ENCODE measurements at places on chromosomes 1 and 21. TPM values are rescaled to one million over a fixed set of nuclear protein-coding genes. Genes with fewer than 3 reads are reported as not detected.

DNA sequence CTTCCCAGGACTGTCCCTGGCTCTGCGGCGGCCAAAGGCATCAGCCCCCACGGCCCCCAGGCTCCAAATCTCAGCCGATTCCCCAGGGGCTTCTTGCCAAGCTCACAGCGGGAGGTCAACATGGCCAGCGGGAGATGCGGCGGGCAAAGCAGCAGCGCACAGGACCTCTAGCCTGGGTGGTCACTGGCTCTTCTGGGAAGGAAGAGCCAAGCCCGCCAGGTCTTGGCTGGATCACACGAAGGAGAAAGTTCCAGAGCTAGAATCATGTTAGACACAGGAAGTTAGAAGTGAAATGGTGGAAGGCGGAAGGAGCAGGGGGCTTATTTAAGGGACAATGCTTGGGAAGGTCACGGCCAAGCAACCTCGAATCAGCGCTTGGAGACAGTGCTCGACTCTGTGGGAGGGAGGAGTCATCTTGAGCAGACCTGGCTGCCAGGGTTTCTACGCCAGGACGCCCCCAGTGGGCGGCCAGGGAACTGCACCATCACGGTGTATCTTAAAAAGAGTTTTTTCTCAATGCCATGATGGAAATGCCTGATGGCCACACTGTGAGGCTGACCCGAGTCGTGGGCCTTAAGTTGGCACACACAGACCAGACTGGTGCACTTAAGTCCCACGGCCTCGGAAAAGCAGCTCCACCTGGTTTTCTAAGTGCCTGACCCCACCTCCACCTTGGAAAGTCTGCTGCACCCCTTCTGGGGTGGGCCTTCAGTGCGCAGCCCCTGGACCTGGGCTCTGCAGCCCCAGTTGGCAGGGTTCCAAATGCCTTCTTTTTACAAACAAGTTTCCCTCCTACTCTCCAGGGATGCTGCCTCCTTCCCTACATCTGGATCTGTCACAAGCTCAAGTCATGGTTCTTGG lies 29.3 kb downstream of the SLC66A1 start:
- DNase-seq: peak; percentile 70

DNA sequence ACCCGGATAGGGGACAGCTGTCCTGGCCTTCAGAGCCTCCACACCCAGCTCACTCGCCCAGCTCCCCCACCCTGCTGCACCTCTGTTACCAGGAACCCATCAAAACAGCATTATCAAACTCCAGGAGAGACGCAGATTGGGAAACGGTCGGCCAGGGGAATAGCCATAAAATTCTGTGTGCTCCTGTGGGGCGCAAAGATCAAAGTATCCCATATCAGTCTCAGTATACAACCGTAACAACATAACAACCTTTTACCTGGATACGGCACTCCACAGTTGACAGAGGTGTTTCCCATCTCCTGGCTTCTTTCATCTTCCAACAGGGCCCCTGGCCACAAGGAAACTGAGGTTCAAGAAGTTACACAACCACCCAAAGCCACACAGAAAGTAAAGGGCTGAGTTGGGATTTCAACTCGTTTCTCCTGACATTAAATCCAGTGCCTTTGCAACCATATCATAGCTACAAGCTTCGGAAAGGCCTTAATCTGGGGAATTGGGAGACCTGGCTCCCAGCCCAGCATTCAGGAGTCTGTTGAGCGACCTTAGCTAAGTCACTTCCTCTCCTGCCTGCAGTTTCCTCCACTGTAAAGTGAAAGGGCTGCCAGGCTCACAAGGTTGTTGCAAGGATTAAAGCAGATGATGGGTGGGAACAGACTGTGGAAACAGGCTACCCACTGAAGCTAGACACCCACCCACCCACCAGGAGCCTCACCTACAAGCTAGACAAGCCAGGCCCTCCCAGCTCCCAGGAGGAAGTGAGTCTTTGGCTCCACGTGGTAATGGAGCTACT lies 8.1 kb upstream of the EPHB2 start:
- no peak for DNase-seq

DNA sequence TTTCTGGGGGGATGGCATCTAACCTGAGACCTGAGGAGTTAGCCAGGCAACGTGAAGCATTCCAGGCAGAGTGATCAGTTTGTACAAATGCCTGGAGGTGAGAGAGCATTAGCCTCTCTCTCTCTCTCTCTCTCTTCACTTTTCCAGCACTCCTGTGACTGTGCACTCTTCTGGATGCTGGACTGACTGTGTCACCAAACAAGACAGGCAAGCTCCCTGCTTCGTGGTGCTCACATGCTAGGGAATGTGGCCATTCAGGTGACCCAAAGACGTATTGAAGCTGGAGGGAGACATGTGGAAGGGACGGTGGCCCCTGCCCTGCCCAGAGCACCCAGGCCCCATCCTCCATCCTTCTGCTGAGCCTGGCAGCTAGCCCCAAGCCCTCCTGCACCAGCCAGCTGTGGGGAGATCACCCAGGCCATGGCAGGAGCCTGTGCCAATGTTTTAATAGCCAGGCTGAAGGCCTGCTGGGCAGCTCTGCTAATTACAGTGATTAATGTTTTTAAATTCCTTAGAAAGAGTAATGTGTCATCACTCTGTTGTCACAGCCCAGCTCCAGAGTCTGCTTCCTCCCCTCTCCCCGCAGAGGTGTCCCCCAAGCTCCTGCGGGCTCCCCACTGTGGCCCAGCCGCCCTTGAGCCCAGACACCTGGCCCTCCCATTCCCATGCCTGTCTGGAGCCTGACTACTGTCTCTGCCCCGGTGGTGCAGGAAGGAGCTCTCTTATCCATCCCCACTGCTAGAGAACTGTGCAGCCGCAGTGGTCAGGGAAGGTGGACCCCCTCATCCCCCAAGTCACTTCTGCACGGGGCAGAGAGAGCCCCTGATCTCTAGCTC lies 48.9 kb downstream of the UBIAD1 start:
- DNase-seq: no peak

DNA sequence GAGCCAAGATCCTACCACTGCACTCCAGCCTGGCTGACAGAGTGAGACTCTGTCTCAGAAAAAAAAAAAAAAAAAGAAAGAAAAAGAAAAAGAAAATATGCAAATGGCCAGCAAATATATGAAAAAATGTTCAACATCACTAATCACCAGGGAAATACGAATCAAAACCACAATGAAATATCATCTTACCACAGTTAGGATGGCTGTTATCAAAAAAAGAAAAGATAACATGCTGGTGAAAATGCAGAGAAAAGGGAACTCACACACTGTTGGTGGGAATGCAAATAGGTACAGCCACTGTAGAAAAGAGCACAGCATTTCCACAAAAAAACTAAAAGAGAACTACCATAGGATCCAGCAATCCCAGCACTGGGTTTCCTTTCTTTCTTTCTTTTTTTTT lies 477.5 kb downstream of the SMYD3 start:
- no peak for DNase-seq

- DNase-seq: no peak
Observed at GRCh38 chr1:48610628-48611542, 138.9 kb upstream of the SPATA6 start.

GRCh38 chr1:202576816-202577215 lies 133.4 kb downstream of the SYT2 start:
- peak; percentile 87 for DNase-seq

DNA sequence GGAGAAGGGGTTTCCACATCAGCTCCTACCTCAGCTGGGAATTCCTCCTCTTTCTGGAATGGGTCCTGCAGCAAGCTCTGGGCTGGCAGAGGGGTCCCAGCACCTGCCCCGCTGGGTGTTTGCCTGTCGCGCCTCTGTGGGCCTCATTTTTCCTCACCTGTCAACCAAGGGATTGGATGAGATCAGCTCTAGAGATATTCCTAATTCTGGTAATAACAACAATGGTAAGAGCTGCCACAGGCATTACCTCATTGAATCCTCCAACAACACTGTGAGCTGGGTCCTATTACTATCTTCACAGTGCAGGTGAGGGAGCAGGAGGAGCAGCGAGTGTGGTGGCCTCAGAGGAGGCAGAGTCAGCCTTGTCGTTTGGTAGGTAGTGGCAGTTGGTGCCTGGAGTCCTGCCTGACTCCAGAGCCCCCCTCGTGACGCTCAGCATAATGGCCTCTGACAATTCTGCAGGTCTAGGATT lies 23.3 kb upstream of the PAX7 start:
- DNase-seq: no peak

GRCh38 chr1:29237852-29238619 lies 1.7 kb downstream of the PTPRU start:
- DNase-seq: peak; percentile 45

- no peak for DNase-seq
Observed at GRCh38 chr1:232528472-232529089, 101.4 kb downstream of the SIPA1L2 start.

DNA sequence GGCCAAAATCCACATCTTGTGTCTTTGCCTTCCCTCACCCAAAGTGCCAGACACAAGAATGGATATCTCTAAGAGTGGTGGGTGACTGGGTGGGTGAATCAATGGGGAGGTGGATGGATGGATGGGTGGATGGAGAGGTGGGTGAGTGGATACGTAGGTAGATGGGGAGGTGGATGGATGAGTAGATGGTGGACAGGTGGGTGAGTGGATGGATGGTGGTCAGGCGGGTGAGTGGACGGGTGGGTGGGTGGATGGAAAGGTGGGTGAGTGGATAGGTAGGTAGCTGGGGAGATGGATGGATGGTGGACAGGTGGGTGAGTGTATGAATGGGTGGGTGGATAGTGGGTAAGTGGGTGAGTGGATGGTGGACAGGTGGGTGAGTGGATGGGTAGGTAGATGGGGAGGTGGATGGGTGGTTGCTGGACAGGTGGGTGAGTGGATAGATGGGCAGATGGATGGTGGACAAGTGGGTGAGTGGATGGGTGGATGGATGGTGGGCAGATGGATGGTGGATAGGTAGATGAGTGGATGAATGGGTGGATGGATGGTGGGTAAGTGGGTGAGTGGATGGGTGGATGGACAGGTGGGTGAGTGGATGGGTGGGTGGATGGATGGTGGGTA lies 34.2 kb downstream of the SLC19A1 start:
- DNase-seq: no peak

DNA sequence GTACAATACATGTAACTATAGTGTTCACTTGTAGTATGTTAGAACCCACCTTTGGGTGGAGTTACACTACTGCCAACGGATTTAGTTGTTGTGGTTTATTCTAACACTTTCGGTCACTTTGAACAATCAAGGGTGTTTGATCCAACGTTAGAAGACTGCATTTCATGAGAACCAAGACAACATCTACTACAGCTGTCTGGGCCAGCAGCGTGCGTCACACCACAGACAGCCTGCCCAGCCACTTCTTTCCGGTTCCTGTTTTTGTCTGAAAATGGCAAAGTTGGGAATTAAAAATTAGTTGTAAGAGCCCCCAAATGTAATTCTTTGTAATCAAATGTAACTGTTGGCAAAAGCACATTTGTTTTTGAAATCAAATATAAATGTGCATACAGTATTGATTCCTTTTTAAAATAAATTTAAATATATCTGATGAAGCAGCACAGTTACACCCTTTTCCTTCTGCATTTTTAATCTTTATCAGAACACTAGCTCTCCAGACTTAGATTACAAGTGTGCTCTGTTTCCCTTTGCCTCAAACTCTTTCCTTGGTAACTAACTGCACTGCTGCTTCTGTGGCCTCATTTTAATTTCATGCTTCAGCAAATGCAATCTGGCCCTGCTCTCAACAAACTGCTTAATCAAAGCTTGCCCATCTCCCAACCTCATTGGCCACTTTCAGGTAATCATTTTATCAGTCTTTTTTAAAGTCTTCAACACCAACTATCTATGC lies 86.6 kb upstream of the DPH5 start:
- peak; percentile 22 for DNase-seq

DNA sequence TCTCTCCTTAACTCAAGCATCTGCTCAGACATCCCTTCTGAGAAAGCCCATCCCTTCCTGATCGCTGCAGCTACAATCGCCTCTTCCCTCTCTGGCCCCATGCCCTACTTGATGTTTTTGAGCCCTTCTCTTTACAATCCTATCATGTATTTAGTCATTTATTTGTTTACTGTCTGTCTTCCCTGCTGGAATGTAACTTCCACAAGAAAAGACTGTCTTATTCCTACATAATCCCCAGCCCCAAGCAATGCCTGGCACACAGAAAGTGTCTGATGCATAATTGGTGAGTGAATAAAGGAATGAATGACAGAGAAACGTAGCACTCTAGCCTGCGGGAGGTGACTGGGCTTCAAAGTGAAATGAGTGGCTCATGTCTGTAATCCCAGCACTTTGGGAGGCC lies 25.4 kb downstream of the ECE1 start:
- peak; percentile 50 for DNase-seq

DNA sequence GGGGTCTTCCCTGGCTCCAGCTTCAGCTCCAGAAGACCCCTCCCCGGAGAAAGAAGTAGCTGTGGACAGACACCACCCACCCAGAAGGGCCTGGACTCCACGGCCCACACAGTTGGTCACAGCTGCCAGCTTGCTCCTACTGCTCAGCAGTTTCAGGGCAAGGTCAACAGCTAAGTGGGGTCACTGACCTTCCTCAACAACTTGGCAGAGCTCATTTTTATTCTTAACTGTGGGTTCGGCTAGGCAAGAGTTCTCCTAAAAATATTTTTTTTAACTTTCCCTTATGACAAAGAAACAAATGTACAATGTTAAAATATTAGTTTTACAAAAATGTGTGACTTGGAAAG lies 41.9 kb downstream of the CTNNBIP1 start:
- no peak for DNase-seq

GRCh38 chr1:54012008-54012325 lies 6.0 kb downstream of the LDLRAD1 start:
- no peak for DNase-seq

DNA sequence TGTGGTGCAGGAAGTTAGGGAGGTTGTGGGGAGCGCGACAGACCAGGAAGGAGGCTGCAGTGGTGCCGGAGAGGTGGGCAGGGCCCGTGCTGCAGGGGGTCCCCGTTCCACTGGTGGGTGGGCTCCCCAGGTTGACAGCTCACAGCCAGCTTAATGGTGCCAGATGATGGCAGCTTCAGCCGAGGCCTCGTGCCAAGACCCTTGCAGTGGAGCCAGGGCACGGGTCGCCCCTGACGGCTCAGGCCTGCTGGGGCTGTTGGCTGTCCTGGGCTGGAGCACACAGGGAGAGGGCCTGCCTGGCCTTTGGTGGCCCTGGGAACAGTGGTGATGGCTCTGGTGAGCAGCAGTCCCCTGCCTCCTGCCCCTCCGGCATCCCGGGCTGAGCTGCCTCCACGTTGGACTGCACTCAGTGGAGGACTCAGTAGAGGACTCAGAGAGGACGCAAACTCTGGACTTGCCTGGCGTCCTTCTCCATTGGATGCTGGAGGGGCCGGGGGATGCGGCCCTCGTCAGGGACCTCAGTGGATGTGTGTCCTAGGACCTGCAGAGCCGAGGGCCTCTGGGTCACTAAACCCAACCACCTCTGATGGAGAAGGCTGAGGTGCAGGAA lies 46.8 kb upstream of the CCDC27 start:
- DNase-seq: no peak

DNA sequence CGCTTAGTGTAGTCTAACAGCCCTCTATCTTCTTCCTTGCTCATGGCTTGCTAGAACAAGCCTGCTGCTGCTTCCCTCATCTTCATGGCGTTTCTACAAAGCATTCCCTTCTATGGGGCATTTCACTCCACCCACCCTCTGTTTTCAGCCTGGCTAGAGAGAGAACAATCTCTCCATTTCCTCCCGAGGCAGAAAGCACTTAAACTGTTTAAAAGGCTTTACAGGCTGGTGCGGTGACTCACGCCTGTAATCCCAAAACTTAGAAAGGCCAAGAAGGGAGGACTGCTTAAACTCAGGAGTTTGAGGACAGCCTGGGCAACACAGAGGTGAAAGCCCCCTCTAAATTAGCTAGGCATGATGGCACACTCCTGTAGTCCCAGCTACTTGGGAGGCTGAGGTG lies 17.8 kb downstream of the ORC1 start:
- no peak for DNase-seq

GRCh38 chr1:25754470-25755181 lies 45.4 kb upstream of the SELENON start:
- peak; percentile 58 for DNase-seq

XCL1 gene
- total RNA-seq: 0.43 TPM

PDXK gene
- total RNA-seq: 276 TPM

GSTM5 gene
- total RNA-seq: 6.2 TPM

HSF2BP gene
- total RNA-seq: 0.60 TPM
